ENCODE measurements at places on chromosomes 2 and 18.

GRCh38 chr2:151097128-151097527 lies 164.5 kb downstream of the RBM43 start:
- no peak for DNase-seq

DNA sequence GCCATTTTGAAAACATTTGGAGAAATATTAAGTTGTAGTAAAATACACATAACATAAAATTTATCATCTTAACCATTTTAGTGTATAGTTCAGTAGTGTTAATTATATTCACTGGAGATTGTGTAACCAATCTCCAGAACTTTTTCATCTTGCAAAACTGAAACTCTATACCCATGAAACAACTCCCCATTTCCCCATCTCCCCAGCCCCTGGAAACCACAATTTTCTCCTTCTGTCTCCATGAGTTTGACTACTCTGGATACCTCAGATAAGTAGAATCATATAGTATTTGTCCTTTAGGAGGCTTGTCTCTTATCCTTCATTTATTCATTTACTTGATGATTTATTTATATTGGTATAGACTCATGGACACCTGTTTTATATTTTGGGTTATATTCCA lies 392.9 kb downstream of the SETBP1 start:
- DNase-seq: no peak

GRCh38 chr18:44764863-44765262 lies 84.2 kb downstream of the SETBP1 start:
- DNase-seq: no peak

DNA sequence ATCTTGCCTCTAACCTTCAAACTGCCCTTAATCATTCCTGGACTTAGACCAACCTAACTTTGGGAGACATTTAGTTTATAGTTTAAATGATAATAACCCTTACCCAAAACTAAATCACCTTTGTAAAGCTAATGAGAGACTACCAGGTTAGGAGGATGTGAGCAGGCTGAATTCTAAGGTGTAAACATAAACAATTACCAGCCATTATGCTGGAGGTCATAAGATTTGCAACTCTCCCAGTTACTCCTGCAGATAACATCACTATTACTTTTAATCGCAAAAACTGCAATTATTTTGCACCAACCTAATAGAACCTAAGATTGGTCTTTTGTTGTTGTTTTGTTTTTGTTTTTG lies 86.5 kb upstream of the MSH6 start:
- DNase-seq: no peak

- peak; percentile 71 for DNase-seq
These were observed at the start of gene NAPG for GRCh38 chr18:10525697-10526560. TSS of gene NAPG (plus strand) at chr18:10526027. CDS start at chr18:10526103, 76 bp downstream.

GRCh38 chr2:133026536-133027177 lies 356.7 kb upstream of the LYPD1 start:
- DNase-seq: no peak

GRCh38 chr2:233817995-233818638 lies 36.2 kb downstream of the HJURP start:
- no peak for DNase-seq

GRCh38 chr2:109463236-109463635 lies 150.5 kb downstream of the SEPTIN10 start:
- no peak for DNase-seq

DNA sequence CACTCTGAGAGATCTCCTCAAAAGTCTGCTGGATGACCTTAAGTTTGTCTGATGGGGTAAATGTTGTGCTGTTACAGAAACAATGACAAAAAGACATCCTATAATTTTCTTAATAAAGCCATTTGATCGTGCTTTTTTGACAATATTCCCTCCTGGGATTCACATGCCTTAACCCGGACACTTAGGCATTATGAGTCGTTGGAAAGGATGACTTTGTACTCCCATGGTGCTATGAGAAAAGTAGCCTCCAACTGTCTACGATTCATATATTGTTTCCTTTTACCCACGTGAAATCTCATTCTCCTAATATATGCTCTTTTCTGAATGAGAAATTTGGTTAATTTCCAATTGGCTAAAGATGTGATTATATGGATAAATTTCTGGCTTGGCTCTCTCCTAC lies 6.1 kb upstream of the MPP4 start:
- DNase-seq: no peak

- DNase-seq: no peak
These were observed 26.0 kb upstream of the GALR1 start for GRCh38 chr18:77223653-77224052.

GRCh38 chr2:65386344-65386743 lies 46.1 kb downstream of the SPRED2 start:
- DNase-seq: no peak

DNA sequence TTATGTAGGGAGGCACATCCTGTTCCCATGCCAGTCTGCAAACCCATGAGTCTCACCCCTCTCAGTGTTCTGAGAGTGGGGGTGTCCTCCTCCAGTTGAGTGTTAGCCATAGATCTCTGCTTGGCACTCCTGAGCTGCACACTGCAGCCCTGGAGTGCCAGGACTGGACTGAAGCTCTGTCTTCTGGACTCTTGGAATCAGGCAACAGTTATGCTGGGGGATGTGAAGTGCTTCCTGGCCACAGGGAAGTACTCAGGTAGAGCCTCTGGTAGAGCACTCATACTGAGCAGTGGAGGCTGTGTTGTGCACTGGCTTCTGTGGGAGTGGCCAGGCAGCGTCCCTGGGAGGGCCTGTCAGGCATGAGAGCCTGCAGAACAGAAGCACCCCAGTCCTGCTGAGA lies 43.0 kb downstream of the SERPINB7 start:
- DNase-seq: no peak

DNA sequence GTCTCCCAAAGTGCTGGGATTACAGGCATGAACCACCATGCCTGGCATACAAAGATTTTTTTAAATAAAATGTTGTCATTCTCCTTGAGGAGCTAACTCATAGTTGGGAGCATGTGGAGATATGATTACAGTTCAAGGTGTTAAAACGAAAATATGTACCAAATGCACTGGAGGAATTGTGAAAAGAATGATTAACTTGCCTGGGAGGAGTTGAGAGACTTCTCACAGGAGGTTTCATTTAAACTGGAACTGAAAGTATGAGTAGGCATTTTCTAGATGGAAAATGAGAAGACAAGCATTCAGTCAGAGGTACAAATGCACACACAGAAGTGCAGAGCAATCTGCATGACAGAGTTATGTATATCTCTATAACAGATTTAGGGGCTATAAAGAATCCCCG lies 126.6 kb upstream of the PDE1A start:
- no peak for DNase-seq

GRCh38 chr2:88220718-88221117 lies 50.6 kb downstream of the THNSL2 start:
- DNase-seq: no peak

DNA sequence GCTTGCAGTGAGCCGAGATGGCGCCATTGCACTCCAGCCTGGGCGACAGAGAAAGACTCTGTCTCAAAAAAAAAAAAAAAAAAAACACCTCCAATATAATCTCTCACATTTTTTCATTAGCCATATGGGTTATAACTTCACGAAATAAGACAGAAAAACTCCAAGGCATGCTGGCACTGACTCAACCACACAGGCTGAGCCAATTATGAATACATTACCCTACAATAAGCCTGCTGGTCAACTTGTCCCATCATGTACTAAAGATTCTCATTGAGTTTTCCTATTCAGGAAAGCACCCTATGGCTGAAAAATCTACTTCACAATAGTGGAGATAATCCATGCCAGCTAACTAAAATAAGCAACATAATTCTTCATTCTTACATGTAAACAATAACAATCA lies 12.8 kb upstream of the MAP3K20 start:
- DNase-seq: no peak

GRCh38 chr2:182381225-182381624 lies 45.6 kb downstream of the PDE1A start:
- no peak for DNase-seq

DNA sequence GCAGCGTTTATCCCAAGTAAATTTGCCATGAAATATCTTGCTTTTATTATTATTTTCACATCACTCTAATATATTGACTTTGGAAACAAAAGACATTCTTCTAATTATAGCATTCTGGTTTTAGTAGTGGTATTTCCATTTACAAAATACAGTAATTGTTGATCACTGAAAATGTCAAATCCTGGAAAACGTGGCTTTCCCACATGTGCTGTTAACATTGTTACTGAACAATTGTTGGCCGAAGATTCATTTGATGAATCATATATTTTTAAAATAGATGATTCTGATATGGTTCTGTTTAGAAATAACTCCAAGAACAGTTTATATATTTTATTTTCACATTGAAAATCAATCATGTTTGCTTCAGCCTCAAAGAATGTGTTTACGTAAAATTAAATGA lies 32.9 kb downstream of the SP140 start:
- DNase-seq: no peak

- no peak for DNase-seq
These were observed 440.5 kb upstream of the SMIM21 start for GRCh38 chr18:75868031-75868430.

- DNase-seq: no peak
These were observed 65.2 kb downstream of the PLCL1 start for GRCh38 chr2:197869501-197870111.

DNA sequence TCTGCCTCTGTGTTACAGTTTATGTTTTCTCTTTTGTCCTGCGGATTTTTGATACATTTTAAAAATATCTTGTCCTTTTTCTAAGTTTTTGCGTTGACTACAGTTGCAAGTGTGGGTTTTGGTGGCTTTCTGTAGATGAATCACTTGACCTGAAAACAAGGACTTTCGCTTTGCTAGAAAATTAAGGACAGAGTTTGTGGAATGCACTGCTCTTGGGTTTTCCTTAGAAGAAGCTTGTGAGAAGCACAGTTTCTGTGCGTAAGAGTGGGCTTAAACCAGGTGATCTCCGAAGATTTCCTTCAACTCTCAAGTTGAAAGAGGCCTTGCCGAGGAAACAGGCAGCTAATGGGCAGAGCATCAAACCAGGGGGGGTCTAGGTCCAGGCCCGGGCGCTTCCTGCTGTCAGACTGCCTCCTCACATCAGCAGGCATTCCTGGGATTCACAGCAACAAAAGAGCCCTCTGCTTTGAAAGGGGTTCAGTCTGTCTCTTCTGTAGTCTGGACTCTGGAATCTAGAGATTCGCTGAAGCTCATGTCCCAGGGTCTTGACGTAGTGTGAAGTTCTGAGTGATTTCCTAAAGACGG lies 17.3 kb downstream of the NCK2 start:
- DNase-seq: no peak

Measured in stimulated activated CD8-positive, alpha-beta memory T cell treated with anti-CD3 and anti-CD28 coated beads, Interleukin-2, amount 100 ng/mL, for 1 hour (primary cell).